ENCODE measurements at places on chromosomes 16 and 17. TPM values are rescaled to one million over a fixed set of nuclear protein-coding genes. Genes with fewer than 3 reads are reported as not detected.
A peak's percentile ranks its signal among the peaks of the same experiment; 100 is the strongest.

DNA sequence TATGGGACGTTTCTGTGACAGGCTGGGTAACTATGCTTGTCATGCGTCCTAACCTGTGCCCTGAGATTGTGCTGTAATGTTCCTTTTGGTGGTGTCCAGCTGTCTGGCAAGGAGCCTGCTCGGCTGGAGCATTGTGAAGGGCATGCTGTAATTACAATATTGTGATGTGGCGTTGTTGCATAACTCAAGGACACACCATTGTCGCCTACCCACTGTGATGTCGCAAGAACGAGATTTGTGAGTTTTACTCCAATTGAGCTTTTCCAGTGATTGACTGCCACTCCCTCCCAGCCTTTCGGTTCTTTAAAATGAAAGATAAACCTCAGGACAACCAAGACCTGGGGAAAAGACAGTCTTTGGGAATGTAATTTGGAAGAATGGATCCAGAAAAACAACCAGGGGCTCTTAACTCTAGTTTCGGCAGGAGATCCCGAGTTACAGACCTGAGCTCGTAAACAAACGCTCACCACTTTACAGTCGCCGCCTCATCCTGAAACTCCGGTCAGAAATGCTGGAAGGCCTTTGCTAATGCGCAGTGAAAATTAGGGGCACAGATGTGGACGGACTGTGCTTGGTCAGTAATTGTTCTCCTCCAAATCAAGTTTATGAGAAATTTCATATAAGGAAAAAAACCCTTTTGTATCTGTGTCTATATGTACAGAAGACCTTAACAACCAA is 1.3 kb downstream of the ZNF750 start:
- peaks cover 28% of the 10 kb centered on the region for H3K4me1 ChIP-seq
- H3K36me3 ChIP-seq = no peaks in the 10 kb centered on the region
- H3K4me3 ChIP-seq = no peak overlapping the region
- DNase-seq = peak; percentile 88
- peak overlapping the region; percentile 32 for H3K27ac ChIP-seq

SGSM2 gene
- total RNA-seq = 30.4 TPM

DNA sequence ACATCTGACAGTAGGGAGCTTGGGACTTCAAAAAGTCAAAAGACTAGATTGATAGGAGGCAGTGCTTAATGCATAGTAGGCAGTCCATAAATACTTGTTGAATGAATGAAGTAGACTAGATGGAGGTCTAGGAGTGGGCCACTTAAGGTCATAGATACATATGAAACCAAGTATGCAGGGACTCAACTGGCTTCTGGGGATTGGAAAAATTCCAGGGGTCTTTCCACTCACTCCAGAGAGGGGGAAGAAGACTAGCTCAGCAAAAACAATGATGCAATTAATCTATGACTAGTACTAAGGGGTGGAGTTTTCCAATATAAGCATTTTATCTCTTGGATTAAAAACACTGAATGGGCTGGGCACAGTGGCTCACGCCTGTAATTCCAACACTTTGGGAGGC is 298.3 kb upstream of the XYLT1 start:
- no peaks in the 10 kb centered on the region for H3K4me1 ChIP-seq
- H3K27ac ChIP-seq = no peak overlapping the region
- H3K4me3 ChIP-seq = no peak overlapping the region
- DNase-seq = no peak

GRCh38 chr16:30184891-30185682 is 1.7 kb downstream of the CORO1A start:
- H3K27me3 ChIP-seq = no peaks in the 10 kb centered on the region
- H3K27ac ChIP-seq = no peak overlapping the region

ADAP2 gene
- 0.51 TPM for total RNA-seq

EMC6 gene
- total RNA-seq = 42.2 TPM

DNA sequence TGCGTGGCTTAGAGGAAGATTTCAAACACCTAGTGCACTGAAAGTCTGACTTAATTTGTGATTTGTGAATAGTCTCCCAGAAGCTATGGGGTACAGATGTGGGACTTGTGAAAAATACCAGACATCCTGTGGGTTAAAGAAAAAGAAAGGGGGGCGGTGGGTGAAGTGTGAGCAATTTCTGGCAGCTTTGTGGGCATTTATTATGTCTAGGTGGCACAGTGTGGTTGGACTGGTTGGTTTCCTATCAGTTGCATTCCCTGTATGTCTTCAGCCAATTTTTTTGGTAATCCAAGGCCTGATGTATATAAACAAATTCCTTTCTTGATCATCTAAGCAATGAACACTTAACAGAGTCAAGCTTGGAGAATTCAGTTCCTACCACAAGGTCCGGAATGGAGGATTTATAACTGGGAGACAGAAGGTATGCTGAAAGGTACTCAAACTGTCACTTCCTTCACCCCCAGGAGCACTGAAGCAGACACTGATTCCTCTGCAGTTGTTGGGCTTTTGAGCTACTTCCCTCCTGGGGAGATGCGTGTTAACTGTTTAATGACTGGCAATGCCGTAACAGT is 211.6 kb downstream of the WWOX start:
- H3K27ac ChIP-seq = no peak overlapping the region
- DNase-seq = no peak
- no peaks in the 10 kb centered on the region for H3K36me3 ChIP-seq
- H3K27me3 ChIP-seq = no peaks in the 10 kb centered on the region
- no peak overlapping the region for H3K4me3 ChIP-seq

- H3K4me1 ChIP-seq = peaks cover 32% of the 10 kb centered on the region
- H3K27me3 ChIP-seq = no peaks in the 10 kb centered on the region
- H3K4me3 ChIP-seq = peak overlapping the region; percentile 86
- H3K27ac ChIP-seq = peak overlapping the region; percentile 99
Measured at GRCh38 chr16:89191033-89191900, 9.1 kb downstream of the SLC22A31 start.

All from HepG2 (cell line).